Substantia nigra (tissue), 51 donors: ENCODE measurements at places on chromosomes 4 and X.

DNA sequence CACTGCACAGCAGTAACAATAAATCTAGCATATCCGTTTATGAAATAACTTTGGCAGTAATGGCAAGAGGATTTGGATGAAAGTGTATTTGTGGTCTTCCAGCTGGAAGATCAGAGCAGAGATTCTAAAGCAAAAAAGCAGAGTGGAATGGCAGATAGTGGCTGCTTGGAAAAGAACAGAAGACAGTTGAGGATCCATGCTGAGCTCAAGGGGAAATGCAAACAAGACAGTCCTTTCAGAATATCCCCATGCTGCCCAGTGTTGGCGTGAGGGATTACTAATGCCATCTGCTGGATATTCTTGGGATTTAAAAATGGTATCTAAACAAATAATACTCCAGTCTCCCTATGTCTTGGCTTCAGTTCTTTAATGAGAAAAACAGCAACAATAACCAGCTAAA lies 629.1 kb upstream of the ATOH1 start:
- no peak for DNase-seq

GRCh38 chr4:189046642-189047041 lies 894.0 kb upstream of the FRG1 start:
- no peak for DNase-seq

DNA sequence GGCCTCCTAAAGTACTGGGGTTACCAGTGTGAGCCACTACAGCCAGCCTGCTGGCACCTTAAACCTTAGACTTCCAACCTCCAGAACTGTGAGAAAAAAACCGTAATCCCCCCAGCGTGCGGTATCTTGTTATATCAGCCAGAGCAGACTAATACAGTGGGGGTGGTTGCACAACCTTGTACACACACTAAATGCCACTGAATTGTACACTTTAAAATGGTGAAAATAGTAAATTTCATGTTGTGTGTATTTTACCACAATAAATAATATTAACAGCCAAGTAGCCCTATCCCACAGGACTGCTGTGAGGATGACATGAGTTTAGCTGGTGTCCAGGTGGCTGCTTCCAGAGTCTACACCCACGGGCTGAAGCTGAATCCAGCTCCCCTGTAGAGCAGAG lies 38.8 kb downstream of the ZBTB49 start:
- DNase-seq = no peak

DNA sequence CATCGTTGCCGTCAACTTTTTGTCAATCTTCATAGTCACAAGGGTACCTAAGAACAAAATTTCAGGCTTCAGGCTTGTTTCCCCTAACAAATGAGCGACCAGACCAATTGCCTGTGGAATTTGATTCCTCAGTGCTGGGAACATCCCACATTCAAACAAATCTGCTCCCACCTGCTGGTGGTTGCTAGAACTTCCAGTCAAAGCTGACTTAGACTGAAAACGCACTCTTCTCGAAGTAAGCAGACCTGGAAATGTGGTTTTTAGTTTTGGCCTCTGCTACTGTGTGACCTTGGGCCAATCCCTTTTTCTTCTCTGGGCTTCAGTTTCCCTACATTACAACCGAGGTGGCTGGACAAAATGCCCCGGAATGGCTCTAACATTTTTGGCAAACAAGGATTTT lies 1.8 kb upstream of the GABRQ start:
- DNase-seq = no peak

- DNase-seq = no peak
These were observed 39.4 kb downstream of the CENPU start for GRCh38 chr4:184694412-184694956.

DNA sequence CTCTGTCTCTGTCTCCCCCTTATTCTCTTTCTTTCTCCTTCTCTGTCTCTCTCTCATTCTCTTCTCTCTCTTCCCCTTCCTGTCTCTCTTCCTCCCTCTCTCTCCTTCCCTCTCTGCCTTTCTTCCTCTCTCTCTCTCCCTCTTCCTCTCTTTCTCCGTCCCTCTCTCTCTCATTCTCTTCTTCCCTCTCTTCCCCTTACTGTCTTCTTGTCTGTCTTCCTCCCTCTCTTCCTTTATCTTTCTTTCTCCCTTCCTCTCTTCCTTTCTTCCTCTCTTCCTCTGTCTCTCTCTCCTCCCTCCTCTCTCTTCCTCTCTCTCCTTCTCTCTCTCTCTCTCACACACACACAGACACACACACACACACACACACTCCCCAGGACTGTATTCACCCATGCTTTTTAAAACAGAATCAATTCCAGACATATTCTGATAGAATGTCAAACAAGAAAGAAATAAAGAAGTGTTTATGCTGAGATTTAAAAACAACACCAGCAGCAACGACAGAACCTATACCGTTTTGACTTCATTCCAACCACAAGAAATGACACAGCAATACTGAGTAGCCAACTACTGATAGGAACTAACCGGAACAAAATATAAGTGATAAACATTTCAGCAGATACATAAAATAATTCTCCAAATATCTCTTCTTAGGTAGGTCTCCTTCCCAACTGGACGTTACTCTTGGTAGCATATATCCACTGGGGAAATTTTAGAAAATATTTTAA lies 296.7 kb downstream of the ASMT start:
- no peak for DNase-seq

DNA sequence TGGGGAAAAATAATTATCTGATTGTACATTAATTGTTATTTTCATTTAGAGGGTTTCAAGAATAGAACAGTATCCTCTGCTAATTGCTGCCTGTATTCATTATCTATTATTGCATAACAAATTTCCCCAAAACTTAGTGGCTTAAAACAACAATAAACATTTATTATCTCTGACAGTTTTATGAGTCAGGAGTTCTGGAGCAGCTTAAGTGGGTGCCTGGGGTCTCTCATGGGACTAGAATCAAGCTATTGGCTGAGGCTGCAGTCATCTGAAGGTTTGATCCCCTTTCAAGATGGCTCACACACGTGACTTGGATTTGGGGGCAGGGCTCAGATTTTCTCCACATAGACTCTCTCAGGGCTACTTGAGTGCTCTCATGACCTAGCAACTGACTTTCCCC lies 98.1 kb upstream of the JADE1 start:
- no peak for DNase-seq

- no peak for DNase-seq
These were observed 56.8 kb downstream of the SEPSECS start for GRCh38 chr4:25103418-25103817.

DNA sequence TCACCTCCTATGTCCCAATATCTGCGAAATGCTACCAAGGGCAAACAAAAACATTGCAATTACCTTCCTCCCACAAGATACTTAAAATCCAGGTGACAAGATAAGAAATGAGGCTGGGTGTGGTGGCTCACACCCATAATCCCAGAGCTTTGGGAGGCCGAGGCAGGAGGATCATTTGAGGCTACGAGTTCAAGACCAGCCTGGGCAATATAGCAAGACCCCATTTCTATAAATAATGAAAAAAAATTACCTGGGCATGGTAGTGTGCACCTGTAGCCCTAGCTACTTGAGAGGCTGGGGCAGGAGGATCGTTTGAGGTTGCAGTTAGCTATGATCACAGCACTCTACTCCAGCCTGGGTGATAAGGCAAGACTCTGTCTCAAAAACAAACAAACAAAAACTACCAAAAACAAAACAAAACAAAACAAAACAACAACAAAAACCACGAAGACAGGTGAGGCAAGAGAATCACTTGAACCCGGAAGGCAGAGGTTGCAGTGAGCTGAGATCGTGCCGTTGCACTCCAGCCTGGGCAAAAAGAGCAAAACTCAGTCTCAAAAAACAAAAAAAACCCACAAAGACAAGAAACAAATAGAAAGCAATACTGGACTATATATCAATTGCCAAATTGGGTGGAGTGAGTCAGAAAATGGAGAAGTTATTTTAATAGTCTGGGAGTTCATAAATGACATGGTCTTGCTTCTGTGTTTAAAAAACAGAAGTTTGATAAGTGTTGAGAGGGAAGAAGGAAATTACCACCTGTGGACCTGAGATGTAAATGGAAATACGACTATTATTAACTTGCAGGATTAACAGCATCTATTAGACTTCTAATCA lies 176.5 kb downstream of the FBXW7 start:
- no peak for DNase-seq
